ENCODE measurements at places on chromosomes 5 and 9.

DNA sequence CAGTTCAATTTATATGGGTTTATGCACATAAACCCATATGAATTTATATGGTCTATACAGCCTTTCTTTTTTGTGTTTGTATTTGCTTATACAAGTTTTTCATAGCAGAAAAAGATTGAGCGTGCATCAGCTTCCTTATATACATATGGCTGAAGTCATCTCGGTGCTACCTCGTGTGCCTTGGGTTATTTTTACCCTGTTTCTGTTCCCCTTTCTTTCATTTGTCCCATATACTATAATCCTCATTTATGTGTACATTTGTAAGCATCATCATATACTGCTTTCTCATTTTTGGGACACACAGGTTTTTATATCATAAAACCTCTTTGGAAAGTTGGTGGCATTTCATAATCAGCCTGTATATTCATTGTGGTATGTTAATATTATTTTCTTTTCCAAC is 107.8 kb upstream of the ADAMTSL1 start:
- DNase-seq = no peak

DNA sequence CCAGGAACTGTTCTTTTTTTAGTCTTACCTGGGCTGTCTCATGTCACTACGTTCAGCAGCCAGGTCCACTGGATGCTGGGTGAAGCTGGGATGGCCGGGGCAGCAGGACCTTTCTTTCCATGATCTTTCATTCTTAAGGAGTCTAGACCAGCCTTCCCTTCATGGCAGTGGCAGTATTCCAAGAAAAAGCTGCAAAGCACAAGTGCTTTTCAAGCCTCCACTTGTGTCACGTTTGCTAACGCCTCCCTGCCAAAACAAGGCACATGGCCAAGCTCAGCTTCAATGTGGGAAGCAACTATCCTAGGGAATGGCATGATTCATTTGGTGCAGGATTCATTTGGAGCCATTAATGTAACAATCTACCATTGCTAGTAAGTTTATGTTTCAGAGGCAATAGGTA is 94.8 kb downstream of the RCL1 start:
- peak; percentile 51 for DNase-seq

DNA sequence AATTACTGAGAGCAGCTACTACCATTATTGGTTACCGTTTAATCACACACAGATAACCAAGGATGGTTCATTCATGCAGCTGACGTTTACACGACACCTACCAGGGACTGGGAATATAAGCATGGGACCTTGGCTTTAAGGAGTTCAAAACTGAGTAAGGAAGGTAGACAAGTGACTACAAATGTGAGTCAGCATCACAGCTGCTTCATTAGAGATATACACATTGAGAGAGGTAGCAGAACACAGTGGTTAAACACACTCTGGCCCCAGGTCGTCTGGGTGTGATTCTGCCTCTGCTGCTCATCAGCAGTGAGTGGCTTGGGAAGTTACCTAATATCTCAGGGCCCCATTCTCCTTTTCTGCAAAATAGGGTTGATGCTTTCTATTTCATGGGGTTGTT is 268.6 kb downstream of the NR3C1 start:
- no peak for DNase-seq

DNA sequence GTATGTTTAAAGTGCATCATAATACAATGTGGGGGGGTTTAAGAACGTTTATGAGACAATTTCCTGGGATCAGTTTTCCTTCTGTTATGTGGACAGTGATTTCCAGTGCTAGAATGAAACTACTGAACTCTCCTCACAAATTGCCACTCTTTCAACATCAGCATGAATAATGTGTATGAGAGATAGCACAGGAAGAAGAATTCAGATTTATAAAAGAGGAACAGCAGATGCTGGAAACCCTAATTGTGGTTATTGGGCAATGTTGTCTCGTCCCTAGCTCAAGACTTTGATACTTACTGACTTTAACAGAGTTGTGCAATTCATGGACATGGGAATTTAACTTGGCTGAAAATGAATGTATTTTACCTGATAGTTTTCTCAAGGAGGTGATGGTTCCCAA is 410.8 kb upstream of the MEF2C start:
- DNase-seq = no peak

DNA sequence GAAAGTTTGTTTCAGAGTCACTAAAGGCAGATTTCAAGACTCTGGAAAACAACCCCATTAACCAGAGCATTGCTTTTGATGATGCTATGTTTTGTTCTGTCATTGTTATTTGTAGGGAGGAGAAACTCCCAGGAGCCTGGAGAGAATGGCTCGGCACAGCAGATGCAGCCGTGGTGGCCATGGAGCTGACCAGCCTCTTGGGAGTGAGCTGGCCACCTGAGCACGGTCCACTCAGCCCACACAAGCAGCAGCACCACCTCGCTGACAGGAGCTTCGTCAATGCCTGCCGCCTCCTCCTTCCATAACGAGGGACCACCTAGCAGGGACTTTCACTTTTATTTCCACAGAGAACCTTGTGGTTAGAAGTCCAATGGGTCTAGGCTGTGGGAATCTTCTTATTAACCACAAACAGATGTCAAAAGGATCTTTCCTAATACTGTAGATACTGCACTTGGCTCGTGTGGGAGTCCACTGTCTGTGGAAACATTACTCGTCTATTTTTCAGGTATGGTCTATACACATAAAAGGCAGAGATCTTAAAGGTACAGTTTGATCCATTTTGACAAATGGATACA is 21.0 kb upstream of the SMIM32 start:
- no peak for DNase-seq

DNA sequence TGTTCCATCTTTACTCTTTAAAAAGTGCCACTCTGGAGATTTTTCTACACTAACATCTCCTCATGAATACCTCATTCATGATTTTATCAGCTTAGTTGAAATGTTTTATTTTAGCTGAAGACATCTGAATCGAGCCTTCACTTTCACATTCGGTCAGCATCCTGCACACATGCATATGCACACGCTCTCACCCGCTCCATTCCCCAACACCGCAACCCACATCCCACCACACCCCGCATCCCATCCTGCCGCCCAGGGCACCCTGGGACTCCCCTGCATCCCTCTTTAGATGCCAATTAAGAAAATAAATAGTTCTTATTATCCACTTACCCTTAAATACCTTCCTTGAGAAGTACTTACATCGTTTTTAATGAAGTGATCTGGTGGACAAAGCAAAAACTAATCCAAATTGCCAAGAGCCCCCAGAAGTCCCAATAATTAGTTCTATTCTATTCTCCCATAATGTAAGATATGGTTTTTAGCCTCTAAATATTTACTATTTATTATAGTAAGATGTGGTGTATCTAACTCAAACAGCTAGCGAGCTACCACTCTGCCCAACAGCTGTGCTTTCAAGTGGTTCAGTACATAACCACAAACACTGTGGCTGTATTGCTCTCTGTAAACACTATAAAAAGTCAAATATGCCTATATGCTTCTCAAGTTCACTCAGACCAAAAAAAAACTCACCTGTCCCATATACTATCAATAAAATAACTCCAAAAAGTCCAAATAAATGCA is 38.2 kb downstream of the GZMK start:
- DNase-seq = no peak

DNA sequence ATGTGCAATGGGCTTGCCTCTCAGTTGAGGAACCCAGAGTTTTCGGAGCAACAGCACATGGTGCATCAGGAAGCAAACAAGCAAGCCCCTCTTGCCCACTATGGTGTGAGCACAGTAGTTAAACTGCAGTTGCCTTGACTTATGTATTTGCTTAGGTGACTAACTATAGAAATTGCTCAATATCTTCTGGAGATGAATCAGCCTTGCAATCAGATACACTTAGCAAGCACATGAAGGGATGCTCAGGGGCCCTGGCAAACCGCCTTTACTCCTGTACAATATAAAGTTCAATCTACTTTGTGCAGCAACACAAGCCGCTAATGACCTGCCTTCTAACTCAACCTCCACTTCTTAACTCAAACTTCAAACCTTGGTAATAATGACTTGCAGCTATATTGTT is 581.7 kb upstream of the RIOK2 start:
- DNase-seq = peak; percentile 18

DNA sequence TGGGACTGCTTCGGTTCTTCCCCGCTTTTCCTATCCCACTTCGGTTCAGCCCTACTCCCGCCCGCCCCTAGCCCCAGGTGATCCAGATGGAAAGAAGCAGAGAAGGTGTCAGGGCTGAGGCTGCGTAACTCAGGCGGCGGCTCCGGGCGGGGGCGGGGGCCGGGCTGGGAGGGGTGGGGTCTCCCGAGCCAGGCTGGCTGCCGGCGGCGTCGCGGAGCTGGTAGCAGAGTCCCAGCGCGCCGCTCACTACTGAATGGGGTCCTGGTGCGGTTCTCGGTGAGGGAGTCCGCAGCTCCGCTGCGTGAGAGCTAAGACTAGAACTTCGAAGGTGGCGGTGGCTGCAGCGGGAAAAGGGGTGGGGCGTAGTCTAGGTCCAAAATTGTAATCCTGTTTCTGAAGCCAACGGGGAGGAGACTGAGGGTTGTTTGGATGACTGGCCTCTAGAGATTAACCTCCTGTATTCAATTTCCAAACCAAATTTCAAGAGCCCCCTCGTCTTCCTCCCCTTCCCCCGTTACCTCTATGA is 1.4 kb downstream of the PRR16 start:
- DNase-seq = peak; percentile 74

- peak; percentile 89 for DNase-seq
These were observed 138.4 kb downstream of the LHFPL2 start for GRCh38 chr5:78509884-78510769.

GRCh38 chr5:167945542-167946384 is 345.7 kb upstream of the WWC1 start:
- DNase-seq = peak; percentile 60

- no peak for DNase-seq
These were observed 1.3 kb upstream of the KLHL9 start for GRCh38 chr9:21336457-21336856.

GRCh38 chr9:87607859-87608258 is 110.2 kb downstream of the DAPK1 start:
- no peak for DNase-seq

DNA sequence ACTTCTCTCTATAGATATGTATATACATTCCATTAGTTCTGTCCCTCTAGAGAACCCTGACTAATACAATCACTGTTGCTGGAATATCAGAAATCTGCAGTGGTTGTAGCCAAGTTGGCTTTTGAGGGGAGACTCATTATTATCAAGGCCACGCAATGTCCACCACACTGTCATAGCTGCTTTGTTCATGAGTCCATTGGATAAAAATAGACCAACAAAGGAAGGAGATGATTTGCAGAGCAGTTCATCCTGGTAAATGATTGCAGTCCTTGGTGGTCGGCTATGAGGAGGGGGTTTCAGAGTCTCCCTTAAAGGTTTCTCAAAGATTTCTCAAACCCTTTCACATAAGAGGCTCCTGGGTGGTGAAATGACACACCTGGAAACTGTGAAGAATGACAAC is 192.8 kb upstream of the ANKH start:
- no peak for DNase-seq

- peak; percentile 70 for DNase-seq
These were observed 35.0 kb downstream of the AGXT2 start for GRCh38 chr5:35012796-35013195.

GRCh38 chr5:149045089-149045460 is 17.8 kb downstream of the SH3TC2 start:
- DNase-seq = no peak

- DNase-seq = no peak
These were observed 10.5 kb upstream of the IPPK start for GRCh38 chr9:92680166-92681119.

GRCh38 chr5:81785322-81785721 is 34.4 kb upstream of the SSBP2 start:
- DNase-seq = no peak

DNA sequence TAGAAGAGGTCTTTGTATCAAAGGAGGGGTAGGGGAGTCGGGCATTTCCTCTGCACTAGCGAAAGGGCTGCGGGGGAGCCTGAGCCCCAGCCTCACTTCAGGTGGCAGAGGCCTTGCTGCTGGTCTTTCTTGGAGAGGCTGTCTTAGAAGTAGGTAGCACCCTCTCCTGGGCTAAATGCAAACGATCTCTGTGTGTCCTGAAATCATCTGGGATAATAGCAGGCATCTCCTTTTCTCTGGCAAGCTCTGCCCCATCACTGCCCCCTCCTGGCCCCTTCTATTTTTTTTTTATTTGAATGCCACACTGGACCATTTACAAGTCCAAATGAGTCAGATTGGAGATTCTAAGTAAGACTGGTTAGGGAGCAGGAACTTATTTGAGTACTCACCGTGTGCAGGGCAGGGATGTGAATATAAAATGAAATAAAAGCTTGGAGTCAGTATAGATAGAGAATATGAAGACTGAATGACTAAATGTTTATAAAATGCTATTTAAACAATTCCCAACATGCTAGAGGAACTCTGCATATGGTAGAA is 137.1 kb downstream of the FGF1 start:
- DNase-seq = no peak

DNA sequence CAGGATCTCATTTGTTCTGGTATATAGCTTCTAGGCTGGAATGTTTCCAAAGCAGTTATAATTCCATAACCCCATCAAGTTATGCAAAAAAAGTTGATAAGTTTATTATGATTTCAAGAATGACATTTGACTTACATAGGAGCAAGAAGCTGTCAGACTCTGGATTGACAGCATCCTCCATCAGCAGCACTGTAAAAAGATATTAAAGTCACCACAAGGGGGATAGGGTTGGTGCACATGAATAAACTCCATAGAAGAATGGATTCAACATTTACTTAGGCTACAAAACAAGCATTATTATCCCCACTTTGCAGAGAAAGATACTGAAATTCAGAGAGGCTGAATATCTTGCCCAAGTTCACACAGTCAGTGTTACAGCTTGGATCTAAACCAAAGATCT is 208.9 kb upstream of the SLC30A5 start:
- no peak for DNase-seq

DNA sequence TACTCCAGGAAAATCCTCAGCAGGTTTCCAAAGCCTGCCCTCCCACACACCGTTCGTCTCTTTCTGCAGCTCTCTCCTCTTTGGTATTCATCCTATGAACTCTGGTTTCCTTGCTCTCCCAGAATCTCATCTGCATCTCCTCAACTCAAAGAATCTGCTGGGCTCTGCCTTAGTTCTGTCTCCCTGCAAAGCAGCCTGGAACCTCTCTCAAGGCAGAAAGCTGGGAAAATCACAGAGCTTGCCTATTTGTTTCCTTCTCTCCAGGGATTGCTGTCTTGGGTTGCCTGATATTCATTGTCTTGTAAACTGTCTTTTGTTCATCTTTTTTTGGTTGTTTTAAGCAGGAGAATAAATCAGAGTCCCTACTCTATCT is 5.3 kb upstream of the ERAP2 start:
- DNase-seq = no peak

- DNase-seq = no peak
These were observed 23.2 kb downstream of the CDK5RAP2 start for GRCh38 chr9:120556775-120557174.

DNA sequence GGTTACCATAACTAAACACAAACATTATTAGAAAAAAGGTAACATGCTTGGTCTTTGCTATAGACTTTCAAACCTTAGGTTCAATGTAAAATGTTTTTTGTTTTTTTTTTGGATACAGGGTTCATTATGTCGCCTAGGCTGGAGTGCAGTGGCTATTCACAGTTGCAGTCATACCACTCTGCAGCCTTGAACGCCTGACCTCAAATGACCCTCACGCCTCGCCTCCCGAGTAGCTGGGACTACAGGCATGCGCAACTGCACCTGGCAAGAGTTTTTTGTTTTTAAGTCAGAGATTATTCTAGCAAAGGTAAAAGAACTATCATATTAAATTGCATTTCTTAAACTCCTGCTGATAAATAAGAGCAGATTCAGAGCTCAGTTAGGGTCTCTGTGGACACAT is 55.1 kb upstream of the NR5A1 start:
- DNase-seq = peak; percentile 55

GRCh38 chr9:14722391-14723035 is at the start of gene CER1:
Gene CER1 (minus strand): TSS chr9:14722733. CDS start chr9:14722672, 61 bp downstream.
- no peak for DNase-seq

All from right cardiac atrium (tissue), 5 donors.